ENCODE measurements at places on chromosomes 2 and 18.

GRCh38 chr18:10497206-10497749 is 28.5 kb upstream of the NAPG start:
- no peak for DNase-seq

- DNase-seq: no peak
Observed at GRCh38 chr2:10668402-10669012, 21.3 kb downstream of the NOL10 start.

DNA sequence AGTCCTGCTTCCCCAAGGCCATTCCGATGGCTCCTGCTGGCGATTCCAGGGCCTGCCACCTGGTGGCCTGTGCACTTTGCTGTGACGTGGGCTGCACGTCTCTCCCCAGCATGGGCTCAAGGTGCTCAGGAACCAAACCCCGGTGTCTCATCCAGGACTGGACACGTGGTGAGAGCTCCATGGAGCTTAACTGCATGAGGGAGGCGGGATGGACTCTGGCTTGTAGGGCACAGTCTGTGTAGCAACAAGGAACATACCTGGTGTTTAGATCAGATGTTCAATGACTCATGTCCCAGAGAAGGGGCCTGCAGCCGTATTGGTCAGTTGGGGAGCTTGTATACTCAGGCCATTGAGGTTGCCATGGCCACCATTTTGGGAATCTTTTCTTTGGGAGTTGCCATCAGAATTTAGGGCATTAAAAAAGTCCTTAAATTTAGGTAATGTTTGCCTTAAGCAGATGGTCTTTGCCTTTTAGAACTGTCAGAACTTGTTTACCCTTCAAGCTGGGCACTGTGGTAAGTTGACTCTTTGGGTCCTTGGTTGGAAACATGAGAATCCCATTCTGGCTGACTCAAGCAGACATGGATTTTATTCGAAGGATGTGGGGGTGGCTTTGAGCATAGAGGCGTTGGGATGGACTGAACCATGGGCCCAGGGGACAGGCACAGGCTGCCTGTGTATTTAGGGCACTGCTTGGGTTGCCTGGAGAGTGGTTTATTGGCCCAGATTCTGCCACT is 21.0 kb downstream of the AGAP1 start:
- no peak for DNase-seq

GRCh38 chr2:119338272-119338671 is 28.4 kb downstream of the C2orf76 start:
- no peak for DNase-seq

- DNase-seq: no peak
Observed at GRCh38 chr2:9143264-9143815, 63.3 kb upstream of the ASAP2 start.

DNA sequence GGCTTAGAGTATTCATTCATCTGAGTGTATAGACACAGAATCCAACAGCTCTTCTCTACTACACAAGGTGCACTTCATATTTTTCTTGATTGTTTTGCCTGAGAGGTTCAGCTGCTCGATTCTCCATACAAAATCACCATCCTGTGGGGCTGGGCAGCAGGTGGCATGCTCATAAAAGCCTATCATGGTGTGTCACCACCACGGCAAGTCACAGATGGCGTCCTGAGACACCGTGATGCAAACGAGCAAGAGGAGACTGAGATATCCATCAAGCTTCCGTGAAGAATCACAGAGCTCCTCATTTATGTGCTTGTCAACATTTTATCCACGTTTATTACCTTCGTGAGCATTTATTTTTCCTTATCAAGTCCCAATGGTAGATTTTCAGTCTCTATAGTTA is 22.4 kb upstream of the NRP2 start:
- peak; percentile 14 for DNase-seq

DNA sequence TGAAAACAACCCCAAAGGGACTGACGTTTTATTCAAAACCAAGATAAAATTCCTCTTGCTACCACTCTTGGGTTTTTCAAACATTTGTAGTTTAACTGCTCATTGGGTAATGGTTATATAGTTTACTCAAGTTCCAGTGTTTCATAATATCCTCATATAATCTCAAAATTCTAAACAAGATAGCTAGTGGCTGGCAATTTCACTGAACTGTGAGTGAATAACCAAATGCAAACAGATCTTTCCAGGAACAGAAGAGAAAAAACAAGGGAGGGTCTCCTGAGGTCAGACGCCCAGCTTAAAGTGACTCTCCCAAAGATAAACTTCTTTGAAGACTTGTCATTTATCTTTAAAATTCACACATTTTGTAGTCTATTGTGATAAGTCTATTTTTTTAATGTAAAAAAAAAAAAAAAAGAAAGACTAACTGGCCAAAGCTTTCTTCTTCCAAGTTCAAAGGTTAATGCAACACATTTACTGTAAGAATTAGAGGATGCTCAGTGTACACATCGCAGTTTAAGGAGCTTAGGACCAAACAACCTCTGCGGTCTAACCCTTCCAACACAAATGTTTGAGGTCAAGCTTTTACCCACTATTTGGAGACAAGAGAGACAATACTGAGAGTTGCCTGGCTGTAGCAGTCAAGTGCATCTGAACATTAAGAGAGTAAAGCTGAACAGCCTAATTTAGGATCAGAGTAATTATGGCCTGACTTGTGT is 26.6 kb downstream of the LPIN2 start:
- no peak for DNase-seq

GRCh38 chr2:11094021-11094810 is 61.1 kb upstream of the SLC66A3 start:
- peak; percentile 77 for DNase-seq

DNA sequence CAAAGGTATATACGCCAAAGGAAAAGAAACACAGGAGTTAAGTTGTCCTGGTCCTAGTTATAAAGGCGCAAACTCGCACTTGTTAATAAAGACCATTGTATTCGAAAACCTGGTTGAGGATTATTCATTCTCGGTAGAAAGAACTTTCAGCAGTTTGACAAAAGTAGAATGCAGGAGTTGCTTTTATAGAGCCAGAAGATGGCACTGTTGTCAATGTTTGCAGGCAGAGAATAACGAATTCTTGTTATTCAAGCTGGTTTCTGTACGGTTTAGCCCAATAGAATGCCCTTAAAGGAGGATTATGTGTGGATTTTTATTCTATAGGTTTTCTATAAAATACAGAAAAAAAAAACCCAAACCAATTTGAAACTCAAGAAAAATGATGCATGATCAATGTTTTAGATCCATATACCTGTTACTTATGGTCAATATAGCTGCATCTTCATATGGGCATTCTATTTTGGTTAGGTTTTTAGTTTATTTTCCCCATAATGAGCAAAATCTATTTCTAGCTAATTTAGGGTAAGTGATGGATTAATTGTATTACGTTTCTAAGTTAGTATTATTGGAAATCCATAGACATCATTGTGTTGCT is 510.3 kb downstream of the PLCL1 start:
- no peak for DNase-seq

GRCh38 chr18:75660932-75661331 is 233.4 kb upstream of the SMIM21 start:
- DNase-seq: no peak

GRCh38 chr2:200270732-200271131 is 35.8 kb upstream of the SPATS2L start:
- peak; percentile 19 for DNase-seq

DNA sequence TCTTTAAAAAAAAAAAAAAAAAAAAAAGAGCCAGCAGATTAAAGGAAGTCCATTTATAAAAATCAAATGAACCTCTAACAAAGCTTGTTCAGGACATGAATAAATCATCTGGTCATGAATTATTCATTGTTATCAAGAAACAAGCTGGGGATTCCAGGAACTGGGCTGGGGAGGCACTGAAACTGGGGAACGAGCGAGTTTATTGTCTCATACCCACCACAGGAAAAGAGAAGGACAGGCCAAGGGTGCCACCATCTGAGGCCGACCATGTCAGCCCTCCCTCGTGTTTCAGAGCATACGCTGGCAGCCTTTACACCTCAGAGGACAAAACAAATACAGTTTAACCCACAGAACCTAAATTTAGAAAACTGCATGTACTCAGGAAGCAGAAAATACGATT is 164.2 kb downstream of the VWC2L start:
- DNase-seq: no peak

DNA sequence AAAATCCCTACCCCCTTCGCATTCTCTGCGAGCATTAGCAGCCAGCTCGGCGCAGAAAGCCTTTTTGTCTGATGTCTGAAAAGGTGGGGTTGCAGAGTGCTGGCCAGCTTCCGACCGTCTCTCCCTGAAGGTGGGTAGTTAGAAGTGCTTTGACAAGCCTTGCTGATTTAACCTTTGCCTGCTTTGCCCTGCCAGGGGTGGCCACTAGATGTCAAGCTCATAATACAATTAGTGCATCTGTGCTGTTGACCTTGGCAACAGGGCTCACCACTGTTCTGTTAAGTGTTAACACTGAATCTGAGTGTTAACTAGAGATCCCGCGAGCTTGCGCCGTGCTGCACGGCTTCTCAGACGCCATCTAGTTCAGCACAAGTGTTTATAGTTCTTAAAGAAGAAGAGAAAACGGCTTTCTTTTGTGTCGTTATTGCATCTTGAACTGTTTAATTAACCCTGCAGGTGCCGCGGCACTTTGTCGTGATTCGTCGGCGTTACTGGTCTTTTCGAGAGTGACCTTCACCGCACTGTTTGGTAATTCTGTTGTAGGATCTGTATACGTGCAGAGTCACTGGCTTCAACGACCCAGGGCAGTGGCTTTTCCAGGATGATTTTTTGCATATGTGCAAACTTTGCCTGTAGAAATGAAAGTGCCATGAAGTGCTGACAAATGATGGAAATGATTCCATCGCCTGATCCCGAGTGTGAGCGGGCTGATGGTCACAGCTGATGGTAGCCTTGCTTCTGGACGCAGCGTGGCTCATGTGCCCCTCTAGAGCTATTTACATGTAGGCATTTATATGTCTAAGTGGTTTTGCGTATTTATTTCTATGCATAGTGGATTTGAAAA is 5.5 kb downstream of the SALL3 start:
- DNase-seq: no peak

GRCh38 chr18:35164133-35164532 is 76.7 kb upstream of the ZNF397 start:
- DNase-seq: no peak

- DNase-seq: no peak
Observed at GRCh38 chr2:233209533-233210171, 41.8 kb upstream of the ATG16L1 start.

DNA sequence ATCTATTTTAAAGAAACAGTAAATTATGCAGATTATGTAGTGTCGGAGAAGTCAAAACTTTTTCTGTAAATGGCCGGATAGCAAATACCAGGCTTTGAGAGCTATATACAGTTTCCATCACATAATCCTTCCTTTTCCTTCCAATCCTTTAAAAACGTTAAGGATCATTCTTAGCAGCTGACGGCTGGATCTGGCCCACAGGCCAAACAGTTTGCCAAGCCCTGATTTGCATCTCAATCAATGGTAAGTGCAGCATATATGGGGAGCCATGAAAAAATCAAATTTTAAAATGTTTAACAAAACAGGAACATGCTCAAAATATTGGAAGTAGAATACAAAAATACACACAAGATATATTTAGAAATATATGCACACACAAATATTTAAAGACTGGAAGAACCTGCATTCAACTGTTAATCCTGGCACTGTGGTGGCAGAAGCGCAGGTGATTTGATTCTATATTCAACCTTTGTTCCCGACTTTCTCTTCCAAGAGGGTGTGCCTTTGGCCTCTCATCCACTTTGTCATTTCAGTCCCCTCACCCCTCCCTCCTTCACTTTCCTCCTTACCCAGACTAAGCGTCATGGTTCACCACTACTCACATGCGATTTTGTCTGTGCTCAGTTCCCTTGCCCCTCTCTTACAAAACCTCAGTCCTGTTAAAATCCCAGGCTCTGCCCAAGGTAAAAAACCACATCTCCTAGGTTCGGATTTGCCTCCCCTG is 27.3 kb downstream of the NDUFA10 start:
- DNase-seq: no peak

GRCh38 chr2:118965737-118966136 is 23.7 kb downstream of the MARCO start:
- DNase-seq: no peak

- DNase-seq: no peak
Observed at GRCh38 chr2:169464882-169465281, 14.4 kb upstream of the BBS5 start.

- no peak for DNase-seq
Observed at GRCh38 chr2:131143803-131144202, 38.7 kb downstream of the PLEKHB2 start.

- DNase-seq: no peak
Observed at GRCh38 chr2:63875559-63876245, 34.0 kb downstream of the UGP2 start.

DNA sequence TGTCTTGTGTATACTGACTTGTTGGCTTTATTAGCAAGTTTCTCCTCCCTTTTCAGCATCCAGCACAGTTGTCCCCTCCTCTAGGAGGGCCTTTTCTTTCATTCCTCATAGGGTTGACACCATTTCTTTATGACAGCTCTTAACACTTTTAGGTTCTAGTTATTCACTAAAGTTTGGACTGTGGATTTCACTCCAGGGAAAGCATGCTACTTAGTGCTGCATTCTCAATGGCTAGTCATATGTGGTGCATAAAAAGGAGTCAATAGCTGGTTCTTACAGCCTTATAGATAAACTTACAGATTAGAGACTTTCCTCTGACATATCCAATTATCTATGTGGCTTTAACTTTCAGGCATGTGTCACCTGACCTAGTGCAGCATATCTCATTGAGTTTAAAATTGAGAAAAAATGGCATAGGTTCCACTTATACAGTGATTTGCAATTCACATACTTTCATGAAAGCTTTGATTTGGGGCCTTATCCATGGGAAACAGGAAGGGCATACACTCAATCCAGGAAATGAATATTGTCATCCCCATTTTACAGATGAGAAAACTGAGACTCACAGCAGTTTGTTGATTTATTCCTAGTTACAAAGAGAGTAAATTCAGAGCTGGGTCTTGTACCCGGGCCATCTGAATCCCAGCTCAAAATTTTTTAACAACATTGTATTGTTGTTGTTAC is 289.7 kb downstream of the LPIN1 start:
- DNase-seq: no peak

Measured in esophagus muscularis mucosa (tissue), 4 donors.